Fibroblast of lung (primary cell): ENCODE measurements at places on chromosomes 12 and 14.
A peak's percentile ranks its signal among the peaks of the same experiment; 100 is the strongest.

- DNase-seq, result no peak
Observed at GRCh38 chr14:88194531-88194930, 128.5 kb downstream of the KCNK10 start.

GRCh38 chr14:96578619-96579018, 76.4 kb downstream of the PAPOLA start:
- no peak for DNase-seq

- DNase-seq, result no peak
Observed at GRCh38 chr12:82877963-82878362, 191.3 kb downstream of the TMTC2 start.

GRCh38 chr12:9866860-9867269, 2.3 kb downstream of the CLEC2B start:
- DNase-seq, result no peak

- DNase-seq, result peak; percentile 35
Observed at GRCh38 chr12:57332646-57333312, 81.8 kb upstream of the STAC3 start.

GRCh38 chr12:124044809-124045321, 71.8 kb downstream of the ZNF664 start:
- DNase-seq, result no peak
